ENCODE measurements at places on chromosomes 3 and 15.

- DNase-seq, result no peak
These were observed 243.4 kb downstream of the WNT5A start for GRCh38 chr3:55243678-55244077.

DNA sequence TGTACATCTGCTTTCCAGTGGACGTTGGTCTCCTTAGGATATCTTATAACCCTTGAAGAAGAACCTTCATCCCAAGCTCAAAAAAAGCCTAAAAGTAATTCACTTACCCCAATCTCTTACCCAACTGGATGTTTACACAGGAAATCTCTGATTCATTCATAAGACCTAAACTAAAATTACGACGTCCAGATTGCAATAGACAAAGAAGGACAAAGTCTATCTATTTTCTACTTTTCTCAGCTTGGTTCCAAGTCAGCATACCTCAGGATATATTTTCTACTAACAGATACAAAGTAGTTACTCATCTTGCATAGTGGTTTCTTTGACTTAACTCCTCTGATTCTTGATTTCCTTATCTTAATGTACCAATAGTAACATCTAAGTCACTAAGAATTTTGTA, 669.9 kb downstream of the OTOL1 start:
- DNase-seq, result no peak

DNA sequence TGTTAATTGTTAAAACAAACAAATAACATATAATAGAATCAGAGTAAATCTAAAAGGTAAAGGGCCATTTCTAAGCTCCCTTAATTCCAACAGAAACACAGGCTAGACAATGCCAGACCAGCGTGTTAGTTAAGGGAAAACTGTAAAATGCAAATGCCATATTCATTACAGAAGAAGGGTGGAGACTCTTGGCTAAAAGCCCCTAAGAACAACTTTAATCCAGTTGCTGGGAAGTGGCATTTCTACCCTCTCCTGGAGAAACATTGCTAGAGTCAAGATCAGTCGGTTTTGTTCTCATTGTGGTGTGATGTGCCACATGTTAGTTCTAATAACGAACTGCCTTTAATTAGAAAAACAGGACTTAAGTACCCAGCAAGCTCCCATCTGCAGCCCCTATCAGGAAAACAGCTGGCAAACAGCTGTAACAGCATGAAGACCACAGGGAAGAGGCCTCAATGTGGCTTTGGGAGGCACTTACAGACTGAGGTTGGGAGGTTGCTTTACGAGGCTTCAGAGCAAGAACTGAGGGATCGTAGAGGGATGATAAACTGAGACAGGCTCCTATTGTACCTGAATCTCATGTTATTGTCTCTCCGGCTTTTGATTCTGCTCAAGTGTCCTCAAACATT, 1134.8 kb downstream of the ROBO1 start:
- no peak for DNase-seq

DNA sequence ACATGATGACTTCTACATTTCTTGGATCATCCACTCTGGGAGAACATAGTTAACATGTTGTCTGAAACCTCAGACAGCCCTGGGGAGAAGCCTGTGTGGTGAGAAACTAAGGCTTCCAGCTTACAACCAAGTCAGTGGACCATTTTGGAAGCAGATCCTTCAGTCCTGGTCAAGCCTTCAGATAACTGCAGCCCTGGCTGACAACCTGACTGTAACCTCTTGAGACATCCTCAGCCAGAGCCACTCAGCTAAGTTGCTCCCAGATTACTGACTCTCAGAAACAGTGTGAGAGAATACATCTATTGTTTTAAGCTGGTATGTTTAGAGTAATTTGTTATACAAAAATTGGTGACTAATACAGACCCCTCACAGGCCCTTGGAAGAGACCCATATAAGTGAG, 50.9 kb upstream of the KPNA4 start:
- DNase-seq, result no peak

DNA sequence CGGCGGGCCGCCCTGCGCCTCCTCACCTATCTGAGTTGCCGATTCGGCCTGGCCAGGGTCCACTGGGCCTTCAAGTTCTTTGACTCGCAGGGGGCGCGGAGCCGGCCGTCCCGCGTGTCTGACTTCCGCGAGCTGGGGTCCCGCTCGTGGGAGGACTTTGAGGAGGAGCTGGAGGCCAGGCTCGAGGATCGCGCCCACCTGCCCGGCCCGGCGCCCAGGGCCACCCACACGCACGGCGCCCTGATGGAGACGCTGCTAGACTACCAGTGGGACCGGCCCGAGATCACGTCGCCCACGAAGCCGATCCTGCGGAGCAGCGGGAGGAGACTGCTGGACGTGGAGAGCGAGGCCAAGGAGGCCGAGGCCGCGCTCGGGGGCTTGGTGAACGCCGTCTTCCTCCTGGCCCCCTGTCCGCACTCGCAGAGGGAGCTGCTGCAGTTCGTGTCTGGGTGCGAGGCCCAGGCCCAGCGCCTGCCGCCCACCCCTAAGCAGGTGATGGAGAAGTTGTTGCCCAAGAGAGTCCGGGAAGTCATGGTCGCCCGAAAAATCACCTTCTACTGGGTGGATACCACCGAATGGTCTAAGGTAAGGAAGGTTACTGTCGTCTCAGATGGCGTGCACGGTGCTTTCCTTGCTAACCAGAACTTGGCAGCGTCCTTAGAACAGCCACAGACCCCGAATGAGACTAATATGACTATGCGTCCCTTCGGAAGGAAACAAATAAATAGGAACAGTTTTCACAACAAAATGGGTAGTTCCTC, 567 bp downstream of the TICRR start:
- no peak for DNase-seq

GRCh38 chr3:139772539-139773500, 95.0 kb upstream of the NMNAT3 start:
- DNase-seq, result no peak

- DNase-seq, result no peak
These were observed 38.0 kb upstream of the CBLB start for GRCh38 chr3:105906836-105907235.

GRCh38 chr3:194305356-194306108, 45.6 kb downstream of the CPN2 start:
- no peak for DNase-seq

- no peak for DNase-seq
These were observed 161.7 kb upstream of the HES1 start for GRCh38 chr3:193974191-193974652.

GRCh38 chr15:57583720-57584119, 8.0 kb upstream of the MYZAP start:
- no peak for DNase-seq

DNA sequence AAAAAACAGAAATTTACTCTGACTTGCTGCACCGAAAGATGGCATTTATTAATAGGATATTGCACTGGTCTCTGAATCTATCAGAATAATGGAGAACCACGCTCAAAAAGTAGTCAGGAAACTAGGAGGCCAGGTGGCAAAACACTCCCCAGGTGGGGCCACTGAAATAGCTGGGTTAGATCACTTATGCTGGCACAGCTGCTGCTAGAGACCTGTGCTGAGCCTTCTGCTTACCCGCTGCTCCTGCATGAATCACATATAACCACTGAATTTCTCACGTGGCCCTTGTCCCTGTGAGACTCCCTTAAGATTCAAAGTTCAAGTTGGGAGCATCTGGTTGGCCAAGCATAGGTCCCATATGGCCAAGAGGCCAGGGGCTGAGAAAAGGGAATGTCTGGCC, 66.0 kb upstream of the OXTR start:
- no peak for DNase-seq

DNA sequence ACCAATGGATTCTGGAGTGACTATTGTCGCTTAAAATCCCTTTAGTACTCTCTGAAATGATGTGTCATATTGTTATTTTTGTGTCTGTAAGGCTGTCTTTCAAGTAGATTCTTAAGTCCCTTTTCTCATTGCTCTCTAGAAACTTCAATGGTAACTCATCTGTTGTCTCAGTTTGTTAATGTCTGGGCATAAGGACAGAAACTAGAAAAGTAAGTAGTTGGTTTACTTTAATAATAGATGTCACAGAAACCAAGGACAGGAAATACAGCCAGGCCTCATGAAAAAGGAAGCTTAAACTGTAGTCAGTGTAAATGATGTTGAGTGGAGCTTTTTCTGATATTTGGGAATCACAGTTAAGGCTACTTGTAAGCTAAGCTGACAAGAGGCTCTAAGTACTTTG, 730.2 kb upstream of the DPPA4 start:
- no peak for DNase-seq

DNA sequence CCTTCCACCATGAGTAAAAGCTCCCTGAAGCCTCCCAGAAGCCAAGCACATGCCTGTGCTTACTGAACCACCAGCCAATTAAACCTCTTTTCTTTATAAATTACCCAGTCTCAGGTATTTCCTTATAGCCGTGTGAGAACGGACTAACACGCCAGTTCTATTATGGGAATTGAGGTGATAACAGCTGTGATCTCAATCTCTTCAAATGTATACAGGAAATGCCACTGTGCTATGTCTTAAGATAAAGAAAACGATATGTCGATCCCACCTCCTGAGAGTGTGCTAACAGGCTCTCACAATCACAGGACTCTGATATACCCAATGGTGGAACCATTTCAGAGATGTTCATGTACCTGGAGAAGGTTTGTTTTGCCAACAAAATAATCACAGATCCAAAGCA, 26.2 kb downstream of the CHSY1 start:
- DNase-seq, result no peak

DNA sequence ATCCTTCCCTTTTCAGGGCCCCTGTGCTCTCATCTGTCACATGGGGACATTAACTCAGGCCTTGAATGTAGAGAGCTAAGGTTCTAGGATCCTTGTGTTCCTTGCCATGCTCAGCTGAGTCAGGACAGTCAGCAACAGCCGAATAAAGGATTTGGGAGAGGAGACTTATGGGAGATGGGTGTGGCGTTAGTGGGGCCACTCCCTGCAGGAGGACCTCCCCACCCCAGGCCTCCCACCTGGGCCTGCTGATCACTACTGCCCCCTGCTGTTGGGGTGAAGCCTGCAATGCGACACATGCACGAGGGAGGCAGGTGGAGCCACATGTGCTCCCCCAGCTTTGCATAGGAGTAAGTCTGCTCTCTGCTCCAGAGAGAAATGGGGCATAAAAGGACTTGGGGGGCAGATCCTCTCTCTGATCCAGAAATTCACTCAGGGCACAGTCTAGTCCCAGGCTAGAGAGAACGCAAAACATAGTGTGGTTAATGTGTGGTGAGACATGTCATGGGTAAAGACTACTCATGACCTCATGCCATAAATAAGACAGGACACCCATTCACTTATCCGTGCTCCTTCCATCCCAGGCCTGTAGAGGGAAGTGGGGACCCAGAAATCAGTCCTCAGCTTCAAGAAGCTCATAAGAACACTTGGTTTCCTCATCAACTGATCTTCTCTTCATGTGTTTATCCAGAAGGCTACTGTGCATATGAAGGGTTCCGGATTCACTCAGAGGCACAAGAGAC, 19.4 kb downstream of the RBP1 start:
- DNase-seq, result no peak

DNA sequence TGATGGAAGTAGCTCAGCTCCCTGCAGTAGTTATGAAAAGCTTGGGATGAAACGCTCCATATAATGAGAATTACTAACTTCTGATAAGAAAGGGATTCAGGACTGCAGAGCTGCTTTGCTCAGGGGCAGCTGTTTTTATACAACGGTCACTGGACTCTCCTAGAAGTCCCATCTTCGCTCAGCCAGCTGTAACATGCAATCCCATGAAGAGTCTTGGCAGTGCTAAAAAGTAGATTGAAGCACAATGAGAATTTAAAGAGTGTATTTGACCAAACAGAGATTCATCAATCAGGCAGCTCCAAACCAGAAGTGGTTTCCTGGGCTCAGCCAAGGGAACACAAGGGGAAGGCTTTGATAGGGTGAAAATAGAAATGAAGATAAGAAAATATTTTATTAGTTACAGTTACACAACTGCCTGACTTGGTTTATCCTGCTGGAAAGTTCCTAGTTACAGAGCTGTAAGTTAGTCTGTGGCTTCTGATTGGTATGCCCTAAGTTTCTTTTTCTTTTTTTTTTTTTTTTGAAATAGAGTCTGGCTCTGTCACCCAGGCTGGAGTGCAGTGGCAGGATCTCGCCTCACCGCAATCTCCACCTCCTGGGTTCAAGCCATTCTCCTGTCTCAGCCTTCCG, 24.1 kb downstream of the SIDT1 start:
- no peak for DNase-seq

- DNase-seq, result no peak
These were observed 16.5 kb downstream of the LMCD1 start for GRCh38 chr3:8518138-8518537.

DNA sequence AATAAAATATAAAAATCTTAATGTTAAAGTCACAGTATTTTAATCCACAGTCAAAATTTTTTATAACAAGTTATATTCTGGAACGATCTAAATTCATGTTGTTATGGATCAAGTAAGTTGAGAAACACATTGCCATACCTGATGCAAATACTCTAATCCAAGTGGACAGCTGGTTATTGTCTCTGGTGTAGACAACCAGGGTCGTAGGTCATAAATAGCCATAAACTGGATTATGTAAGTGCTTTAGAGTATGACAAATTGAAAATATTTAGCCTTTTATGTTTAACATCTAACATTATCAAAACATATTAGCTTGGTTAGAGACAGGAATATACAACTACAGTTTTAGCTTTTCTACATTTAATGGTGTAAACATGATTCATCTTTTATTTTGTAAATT, 53.0 kb downstream of the PLSCR2 start:
- DNase-seq, result no peak

GRCh38 chr15:62570405-62570783, 405.3 kb upstream of the C2CD4B start:
- DNase-seq, result no peak

GRCh38 chr15:40255033-40255432, 16.2 kb downstream of the PAK6 start:
- no peak for DNase-seq

DNA sequence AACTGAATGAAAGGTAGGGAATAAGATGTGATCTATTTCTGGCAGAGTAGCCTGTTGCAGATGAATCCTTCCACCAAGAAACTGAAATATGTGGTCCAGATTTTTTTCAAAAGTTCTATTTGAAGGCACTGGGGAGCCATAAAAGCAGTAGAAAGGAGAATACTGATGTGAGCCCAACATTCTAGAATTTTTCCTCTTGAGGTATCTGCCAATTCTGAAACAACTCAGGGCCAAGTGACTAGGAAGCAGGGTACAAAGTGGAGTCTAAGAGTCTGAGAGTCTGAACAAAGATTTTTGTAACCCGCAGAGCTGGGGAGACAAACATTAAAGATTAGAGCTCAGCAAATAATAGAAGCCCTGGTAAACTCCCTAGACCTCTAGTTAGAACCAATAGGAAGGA, 58.3 kb upstream of the SLCO3A1 start:
- DNase-seq, result no peak

DNA sequence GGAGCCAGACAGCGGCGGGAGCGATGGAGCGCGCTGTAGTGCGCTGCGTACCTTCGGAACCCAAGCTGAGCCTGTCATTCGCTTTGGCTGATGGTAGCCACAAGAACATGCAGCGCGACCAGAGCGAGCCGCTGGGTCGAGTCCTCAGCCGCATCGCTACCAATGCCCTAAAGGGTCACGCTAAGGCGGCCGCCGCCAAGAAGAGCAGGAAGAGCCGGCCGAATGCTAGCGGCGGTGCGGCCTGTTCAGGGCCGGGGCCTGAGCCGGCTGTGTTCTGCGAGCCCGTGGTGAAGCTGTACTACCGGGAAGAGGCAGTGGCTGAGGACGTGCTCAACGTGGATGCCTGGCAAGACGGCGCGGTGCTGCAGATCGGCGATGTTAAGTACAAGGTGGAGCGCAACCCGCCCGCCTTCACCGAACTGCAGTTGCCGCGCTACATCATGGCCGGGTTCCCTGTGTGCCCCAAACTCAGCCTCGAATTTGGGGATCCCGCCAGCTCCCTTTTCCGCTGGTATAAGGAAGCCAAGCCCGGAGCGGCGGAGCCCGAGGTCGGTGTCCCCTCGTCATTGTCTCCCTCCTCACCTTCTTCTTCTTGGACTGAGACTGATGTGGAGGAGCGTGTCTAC, 498 bp downstream of the PDE12 start:
- DNase-seq, result peak; percentile 2

GRCh38 chr3:10162185-10162584, 2.5 kb upstream of the IRAK2 start:
- DNase-seq, result no peak
